ENCODE measurements at places on chromosomes 2 and 18.
A peak's percentile ranks its signal among the peaks of the same experiment; 100 is the strongest.

- no peak for DNase-seq
Measured at GRCh38 chr2:239258248-239258647, 142.6 kb downstream of the HDAC4 start.

DNA sequence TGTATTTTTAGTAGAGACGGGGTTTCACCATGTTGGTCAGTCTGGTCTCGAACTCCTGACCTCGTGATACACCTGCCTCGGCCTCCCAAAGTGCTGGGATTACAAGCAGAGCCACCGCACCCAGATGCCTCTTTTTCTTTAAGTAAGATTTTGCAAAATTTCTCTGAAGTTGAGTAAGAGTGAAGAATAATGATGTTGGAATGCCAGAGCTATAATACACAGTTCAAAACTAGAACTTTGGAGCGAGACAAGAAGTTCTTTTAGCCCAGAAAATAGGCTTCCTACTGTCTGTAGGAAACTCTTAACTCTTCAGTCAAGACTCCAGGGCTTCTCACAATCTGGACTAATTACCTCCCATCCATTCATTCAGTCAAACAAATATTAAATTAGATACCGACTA, 51.4 kb downstream of the MARCHF4 start:
- no peak for DNase-seq

DNA sequence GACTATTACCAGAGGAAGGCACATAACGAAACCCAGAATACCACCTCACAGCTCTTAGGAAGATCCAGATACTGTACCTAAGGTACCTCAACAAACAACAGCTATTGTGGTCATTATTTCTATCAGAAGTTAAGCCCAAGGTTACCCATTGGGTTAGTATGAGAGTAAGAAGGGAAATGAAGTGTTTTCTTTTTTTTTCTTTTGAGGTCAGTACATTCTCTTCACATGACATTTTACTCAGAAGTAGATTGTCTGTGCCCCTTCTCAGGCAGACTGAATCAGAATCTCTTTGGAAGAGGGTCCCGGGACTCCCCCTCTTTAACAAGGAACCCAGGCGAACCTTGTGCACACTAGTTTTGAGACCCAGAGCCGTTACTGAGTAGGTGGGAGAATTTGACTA, 233.7 kb upstream of the CXCR4 start:
- no peak for DNase-seq

DNA sequence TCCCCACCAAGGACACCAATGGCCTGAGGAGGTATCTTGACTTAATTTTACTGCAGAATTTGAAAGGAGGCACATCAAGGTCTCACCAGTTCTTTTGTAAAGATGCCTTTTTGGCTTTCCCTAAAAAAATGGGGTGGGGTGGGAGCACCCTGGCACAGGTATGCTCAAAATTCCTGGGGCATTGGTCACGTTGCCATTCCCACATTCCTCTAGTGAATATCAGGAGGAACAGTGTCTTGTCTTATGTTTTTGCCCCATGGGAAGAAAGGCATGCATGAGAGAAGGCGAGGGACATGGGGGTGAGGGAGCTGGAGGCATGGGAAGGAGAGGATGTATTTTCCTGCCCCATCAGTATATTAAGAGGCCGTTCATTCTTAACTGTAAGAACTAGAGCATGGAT, 275.3 kb downstream of the CMPK2 start:
- DNase-seq, result no peak

DNA sequence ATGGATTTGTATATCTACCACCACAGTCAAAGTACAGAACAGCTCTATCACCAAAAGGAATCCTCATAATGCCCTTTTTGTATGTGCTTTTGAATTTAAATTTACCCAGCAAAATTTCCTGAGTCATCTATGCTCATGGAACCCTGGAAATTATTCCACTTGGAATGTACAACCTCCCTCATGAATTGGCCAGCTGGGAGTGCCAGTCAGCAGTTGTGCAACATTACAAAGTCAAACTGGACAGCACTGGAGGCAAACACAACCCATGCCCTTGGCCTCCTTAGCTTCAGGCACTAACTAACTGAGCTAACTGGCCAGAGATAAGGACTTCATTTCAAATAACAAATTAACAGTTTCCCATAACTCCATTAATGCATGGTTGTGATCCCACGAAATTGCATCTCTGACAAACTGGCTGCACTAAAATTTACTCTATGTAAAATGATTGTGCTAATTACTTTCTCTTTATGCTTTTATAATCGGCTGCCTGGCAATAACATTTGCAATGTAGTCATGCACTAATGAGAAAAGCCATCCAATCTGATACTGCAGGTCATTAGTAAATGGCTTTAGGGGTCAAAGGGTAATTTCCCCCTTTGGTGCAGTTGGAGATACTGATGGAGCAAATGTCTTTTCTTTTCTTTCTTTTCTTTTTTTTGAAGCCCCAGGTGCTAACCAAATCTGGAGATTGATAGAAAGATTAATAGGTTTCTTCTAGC, 270.5 kb downstream of the ACTR3 start:
- no peak for DNase-seq

DNA sequence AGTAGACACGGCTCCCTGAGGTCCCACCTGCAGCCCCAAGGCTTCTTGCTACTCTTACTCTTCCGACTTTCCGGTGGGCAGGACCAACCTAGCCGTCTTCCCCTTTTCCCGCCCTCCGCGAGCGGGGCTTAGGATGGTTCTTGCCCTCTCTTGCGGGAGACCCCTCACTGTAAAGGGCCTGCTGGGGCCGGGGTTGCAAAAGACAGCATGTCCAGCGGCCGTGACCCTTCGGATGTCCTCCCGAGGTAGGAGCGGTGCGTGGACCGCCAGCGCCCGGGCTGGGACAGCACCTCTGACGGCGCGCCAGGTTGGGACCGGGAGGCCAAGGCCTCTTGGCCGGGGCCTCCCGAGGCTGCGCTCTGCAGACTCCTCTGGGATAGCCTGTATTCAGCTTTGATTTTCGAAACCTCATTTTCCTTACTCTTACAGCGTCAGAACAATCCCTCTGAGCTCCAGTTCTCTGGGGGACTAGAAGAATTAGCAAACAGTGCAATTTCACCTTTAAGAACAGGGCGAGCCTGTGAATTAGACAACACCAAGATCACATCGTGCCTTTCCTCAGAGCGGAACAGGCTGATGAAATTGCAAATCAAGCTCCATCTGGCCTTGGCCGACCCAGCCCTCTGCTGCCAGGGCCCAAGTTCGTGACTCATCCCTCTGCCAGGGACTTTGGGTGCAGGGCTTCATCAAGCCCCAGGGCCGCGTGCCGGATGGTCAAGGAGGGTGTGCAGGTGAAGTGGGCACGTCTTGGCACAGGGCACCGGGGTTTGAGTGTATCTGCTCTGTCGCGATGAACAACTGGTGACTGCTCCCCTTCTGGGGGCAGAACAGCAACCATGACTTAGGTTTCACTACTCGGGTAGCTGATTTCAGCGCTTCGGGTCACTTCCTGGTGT, 777 bp downstream of the MOCOS start:
- DNase-seq, result no peak

DNA sequence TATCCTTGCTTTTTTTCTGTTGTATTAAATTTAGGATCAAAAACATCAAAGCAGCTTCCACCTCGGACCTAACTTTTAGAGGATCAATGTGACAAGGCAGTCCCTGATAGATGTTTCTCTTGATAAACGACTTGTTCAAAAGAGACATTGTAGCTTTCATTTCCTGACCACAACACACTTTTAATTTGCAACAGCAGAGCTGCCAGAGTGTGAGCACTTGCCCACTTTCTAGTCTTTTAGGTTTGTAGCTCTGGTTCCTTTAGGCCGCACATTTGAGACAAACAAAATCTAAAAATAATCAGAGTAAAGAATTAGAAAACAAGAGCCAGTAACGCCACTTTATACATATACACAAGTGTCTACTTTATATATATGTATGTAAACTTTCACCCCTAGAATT, 3.1 kb downstream of the FIGN start:
- DNase-seq, result peak; percentile 9

- DNase-seq, result no peak
Measured at GRCh38 chr2:44740678-44741077, 200.8 kb upstream of the SIX3 start.

GRCh38 chr2:224820283-224820991, 104.3 kb upstream of the CCDC195 start:
- no peak for DNase-seq

GRCh38 chr2:157911246-157911645, 35.1 kb upstream of the ACVR1 start:
- no peak for DNase-seq

GRCh38 chr2:120224735-120225548, 1.7 kb upstream of the TMEM185B start:
- DNase-seq, result no peak

DNA sequence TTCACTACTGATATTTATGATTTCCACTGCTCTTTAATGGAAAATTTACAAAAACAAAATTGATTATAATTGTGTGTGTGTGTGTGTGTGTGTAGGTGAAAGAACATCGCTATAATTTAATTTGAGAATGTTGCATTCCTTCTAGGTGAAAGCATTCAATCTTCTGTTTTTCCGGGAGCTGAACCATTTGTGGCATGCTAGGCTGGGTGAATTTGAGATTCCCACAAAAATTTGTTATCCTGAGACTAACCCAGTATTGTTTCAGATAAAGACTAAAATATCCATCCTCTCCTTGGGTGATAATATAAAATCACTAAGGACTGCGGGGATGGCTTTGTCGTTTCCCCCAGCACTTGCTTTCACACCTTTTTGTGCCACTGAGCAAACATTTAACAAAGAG, 911.2 kb upstream of the PIK3C3 start:
- DNase-seq, result no peak

GRCh38 chr18:13514558-13514957, 211.8 kb downstream of the FAM210A start:
- no peak for DNase-seq

DNA sequence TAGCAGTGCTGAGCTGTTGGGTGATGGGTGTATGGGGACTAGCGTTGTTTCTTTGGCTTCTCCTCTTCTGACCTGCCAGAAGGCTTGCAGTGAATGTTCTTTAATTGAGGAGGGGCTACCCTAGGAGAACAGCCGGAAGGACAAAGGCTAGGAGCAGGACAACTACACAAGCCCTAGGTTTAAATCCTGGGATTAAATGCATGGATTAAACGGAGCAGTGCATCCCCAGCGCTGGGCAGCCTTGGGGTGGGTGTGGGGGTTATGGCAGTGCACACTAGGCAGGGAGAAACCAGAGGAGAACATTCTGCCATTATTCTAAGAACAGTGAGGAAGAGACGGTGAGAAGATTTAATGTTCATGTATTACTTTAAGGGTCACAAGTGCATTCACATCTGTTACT, 86.4 kb upstream of the MCFD2 start:
- DNase-seq, result no peak

- no peak for DNase-seq
Measured at GRCh38 chr2:241553981-241554380, 4.6 kb upstream of the BOK start.

- DNase-seq, result no peak
Measured at GRCh38 chr2:215811003-215811402, 202.3 kb downstream of the MREG start.

- DNase-seq, result no peak
Measured at GRCh38 chr2:98923244-98923940, 12.6 kb downstream of the CRACDL start.

- DNase-seq, result no peak
Measured at GRCh38 chr2:237319887-237320286, 94.1 kb downstream of the COL6A3 start.

DNA sequence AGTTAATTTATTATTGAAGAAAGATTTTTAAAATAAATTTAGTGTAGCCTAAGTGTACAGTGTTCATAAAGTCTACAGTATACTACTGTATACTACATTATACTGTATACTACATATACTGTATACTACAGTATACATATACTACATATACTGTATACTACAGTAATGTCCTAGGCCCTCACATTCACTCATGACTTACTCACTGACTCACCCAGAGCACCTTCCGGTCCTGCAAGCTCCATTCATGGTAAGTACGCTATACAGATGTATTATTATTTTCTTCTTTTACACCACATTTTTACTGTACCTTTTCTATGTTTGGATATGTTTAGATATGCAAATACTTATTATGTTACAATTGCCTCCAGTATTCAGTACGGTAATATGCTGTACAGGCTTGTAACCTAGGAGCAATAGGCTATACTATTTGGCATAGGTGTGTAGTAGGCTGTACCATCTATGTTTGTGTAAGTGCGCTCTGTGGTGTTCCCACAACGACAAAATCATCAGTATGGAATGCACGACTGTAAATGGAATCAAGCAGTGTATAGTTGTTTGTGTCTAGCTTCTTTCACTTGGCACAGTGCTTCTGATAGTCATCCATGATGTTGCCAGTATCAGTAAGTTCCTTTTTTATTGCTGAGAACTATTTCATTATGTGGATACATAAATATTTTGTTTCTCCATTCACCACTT, 245.7 kb downstream of the MTX2 start:
- no peak for DNase-seq

GRCh38 chr2:240571314-240571973, 3.2 kb downstream of the RNPEPL1 start:
- DNase-seq, result no peak

- no peak for DNase-seq
Measured at GRCh38 chr18:48048251-48048650, 117.8 kb upstream of the SMAD2 start.

GRCh38 chr18:63206433-63207142, 113.0 kb downstream of the BCL2 start:
- no peak for DNase-seq

DNA sequence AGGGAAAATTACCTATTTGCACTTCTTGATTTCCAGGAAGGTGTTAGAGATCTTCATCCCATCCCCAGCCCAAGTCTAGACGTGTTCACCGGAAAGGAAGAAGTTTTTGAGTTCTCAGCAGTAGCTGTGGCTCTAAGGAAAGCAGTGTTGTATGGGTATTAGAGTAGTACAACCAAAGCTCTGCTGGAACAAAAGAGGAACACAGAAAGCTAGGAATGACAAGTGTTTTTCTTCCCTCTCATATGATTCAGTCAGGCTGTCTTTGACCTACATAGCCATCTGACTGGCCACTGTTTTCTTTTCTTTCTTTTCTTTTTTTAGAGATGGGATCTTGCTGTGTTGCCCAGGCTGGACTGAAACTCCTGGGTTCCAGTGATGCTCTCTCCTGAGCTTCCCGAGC, 82.7 kb upstream of the SLC39A10 start:
- DNase-seq, result no peak

DNA sequence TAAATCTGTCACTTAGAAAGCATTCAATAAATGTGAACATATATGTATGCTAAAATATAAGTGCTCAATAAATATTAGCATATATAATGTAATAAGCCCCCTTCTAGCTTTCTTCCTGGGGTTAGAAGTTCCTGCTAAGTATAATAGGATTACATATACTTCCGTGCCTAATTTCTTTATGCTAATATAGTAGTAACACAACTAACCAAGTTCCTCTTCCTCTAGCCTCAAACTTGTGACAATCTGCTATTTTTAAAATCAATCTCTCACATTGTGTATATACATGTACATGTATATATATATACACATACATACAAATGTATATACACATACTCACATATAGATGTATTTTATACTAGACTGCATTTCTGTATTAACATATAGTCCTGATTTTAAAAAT, 32.2 kb downstream of the TLK1 start:
- DNase-seq, result no peak

All from T47D (cell line).